ENCODE measurements at places on chromosomes 2 and 18. TPM values are rescaled to one million over a fixed set of nuclear protein-coding genes. Genes with fewer than 3 reads are reported as not detected.

DNA sequence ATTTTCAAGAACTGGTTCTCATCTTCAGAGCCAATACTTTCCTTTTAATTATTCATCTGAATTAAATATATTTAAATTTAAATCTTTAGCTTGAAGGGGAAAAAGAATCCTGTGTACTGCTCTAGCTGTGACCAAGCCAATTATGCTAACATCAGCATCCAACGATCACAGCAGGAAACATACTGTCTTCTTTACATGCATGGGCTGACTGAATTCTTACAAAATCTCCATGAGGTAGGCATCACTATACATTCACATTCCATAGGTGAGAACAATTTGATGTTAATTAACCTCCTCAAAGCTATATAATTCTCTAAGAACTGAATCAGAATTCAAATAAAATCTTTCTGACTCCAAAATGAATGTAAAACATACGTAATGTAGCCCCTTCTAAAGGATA lies 118.8 kb upstream of the MAP2 start:
- no peak for DNase-seq
- H3K27me3 ChIP-seq, result no peaks in the 10 kb centered on the region
- H3K27ac ChIP-seq, result no peak overlapping the region
- no peak overlapping the region for H3K4me3 ChIP-seq

DNA sequence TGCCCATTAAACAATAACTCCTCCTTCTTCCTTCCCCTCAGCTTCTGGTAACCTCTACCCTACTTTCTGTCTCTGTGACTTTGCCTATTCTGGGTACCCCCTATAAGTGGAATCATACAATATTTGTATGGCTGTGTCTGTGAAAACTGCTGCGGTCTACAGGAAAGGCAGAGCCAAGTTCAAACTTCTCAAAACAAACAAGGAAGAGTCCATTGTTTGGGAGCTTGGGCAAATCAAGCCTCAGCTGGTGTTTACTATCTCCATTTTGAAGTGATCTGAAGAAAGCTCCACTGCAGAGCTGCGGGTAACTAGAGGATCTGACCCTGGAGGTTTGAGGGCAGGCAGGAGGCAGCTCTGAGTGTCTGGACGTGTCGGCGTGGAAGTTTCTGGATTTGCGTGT lies 48.6 kb upstream of the DAPL1 start:
- no peak overlapping the region for H3K4me3 ChIP-seq
- H3K27me3 ChIP-seq, result peaks cover 23% of the 10 kb centered on the region
- no peaks in the 10 kb centered on the region for H3K36me3 ChIP-seq

DNA sequence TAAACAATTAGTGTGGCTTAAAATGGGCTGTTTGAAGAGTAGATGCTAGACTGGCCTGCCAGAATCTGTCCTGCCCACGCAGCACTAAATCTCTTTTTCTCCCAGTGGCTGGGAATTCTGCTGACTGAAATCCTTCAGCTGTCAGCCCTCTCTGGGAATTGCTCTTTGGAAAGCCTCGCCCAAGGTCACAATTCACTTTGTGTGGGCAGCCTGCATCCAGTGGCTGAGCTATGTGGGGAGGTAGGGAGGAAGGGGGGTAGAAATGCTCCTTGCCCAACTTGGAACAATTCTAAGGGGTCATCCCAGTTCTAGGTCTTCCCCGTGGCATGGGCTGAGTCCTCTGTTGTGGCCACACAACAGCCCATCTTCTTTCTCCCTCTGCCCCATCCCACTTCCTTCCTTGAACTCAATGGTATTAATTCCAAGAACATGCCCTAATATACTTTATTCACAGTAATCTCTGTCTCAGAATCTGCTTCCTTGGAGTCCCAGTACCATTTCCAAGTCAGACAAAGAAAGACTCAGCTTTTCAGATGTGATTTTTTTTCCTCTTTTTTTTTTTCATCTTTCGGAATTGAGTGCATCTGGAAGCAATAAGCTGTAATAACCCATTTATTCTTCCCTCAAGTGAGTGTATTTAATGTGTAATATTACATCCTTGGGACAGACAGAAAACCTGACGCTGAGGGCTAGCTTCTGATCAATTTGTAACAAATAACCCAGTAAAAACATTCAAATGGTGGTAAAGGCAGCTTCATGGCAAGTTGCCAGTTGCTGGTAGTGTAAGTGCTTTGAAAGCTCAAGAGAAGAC lies 189.4 kb downstream of the GPD2 start:
- no peaks in the 10 kb centered on the region for H3K36me3 ChIP-seq
- H3K4me1 ChIP-seq, result no peaks in the 10 kb centered on the region
- no peak for DNase-seq
- H3K4me3 ChIP-seq, result no peak overlapping the region

- DNase-seq, result no peak
- H3K4me1 ChIP-seq, result peaks cover 21% of the 10 kb centered on the region
- no peak overlapping the region for H3K27ac ChIP-seq
- H3K4me3 ChIP-seq, result no peak overlapping the region
Observed at GRCh38 chr2:16623564-16624435, 41.8 kb downstream of the CYRIA start.

GRCh38 chr2:170332676-170333402 lies 154.9 kb downstream of the MYO3B start:
- H3K27ac ChIP-seq, result no peak overlapping the region
- H3K27me3 ChIP-seq, result peaks cover 23% of the 10 kb centered on the region
- H3K4me3 ChIP-seq, result no peak overlapping the region
- no peaks in the 10 kb centered on the region for H3K36me3 ChIP-seq

- no peaks in the 10 kb centered on the region for H3K4me1 ChIP-seq
- no peak for DNase-seq
- H3K27me3 ChIP-seq, result no peaks in the 10 kb centered on the region
- no peak overlapping the region for H3K27ac ChIP-seq
- H3K36me3 ChIP-seq, result no peaks in the 10 kb centered on the region
Observed at GRCh38 chr2:5592916-5593315, 99.3 kb upstream of the SOX11 start.

DNA sequence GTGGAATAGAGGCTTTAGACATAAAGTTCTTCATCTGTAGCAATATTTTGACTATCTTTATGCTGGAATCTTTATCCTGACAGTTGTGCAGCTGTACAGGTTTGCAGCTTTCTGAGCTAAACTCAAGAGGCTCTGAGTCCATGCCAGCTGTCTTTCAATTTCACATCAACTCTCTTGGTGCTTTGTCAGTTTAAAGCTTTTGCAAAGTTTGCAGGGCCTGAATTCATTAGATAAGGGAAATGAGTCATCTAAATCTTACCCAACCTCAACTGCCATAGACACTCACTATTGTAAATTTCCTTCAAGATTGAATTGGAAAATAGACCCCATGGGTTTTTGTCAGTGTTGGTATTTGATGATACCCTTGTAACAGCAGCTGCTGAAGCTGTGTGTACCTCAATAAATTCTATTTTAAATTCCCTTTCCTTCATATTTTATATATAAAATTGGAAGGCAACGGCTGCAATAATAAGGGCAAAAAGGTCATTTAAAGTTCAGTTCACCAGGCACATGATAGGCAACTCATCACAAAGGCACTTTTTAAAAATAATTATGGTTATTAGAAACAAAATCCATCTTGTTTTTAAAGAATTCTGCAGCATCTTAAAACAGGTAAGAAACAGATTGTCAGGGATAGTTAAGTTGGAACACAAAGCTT lies 169.9 kb upstream of the SLC39A10 start:
- H3K4me3 ChIP-seq, result peak overlapping the region; percentile 13
- peaks cover 28% of the 10 kb centered on the region for H3K36me3 ChIP-seq
- H3K4me1 ChIP-seq, result peaks cover 37% of the 10 kb centered on the region
- no peaks in the 10 kb centered on the region for H3K27me3 ChIP-seq
- peak overlapping the region; percentile 78 for H3K27ac ChIP-seq

DNA sequence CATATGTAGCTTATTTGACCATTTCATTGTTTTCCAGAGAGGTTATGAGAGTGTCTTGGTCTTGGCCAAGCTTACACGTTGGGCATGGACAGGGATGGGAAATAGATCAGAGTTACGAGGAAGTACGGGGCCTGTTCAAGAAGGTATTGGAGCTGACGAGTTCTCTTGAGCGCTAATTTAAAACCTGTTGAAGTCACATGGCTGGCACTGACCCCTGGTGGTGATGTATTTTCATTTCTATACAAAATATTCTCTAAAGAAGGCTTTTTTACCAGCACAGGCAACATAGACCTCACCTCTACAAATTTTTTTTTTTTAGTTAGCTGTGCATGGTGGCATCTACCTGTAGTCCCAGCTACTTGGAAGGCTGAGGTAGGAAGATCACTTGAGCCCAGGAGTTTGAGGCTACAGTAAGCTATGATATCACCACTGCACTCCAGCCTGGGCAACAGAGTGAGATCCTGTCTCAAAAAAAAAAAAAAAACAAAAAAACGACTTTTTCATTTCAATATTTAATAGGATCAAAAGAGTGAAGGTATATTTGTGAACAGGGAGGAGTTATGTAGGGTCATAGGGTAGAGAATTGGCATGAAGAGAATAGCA lies 19.6 kb downstream of the UGP2 start:
- H3K36me3 ChIP-seq, result peaks cover 73% of the 10 kb centered on the region
- peak; percentile 72 for DNase-seq
- no peaks in the 10 kb centered on the region for H3K27me3 ChIP-seq

GRCh38 chr2:40556293-40556692 lies 104.4 kb upstream of the SLC8A1 start:
- no peaks in the 10 kb centered on the region for H3K4me1 ChIP-seq
- no peak overlapping the region for H3K27ac ChIP-seq
- peaks cover 4% of the 10 kb centered on the region for H3K27me3 ChIP-seq
- no peak for DNase-seq
- H3K36me3 ChIP-seq, result no peaks in the 10 kb centered on the region
- no peak overlapping the region for H3K4me3 ChIP-seq

DNA sequence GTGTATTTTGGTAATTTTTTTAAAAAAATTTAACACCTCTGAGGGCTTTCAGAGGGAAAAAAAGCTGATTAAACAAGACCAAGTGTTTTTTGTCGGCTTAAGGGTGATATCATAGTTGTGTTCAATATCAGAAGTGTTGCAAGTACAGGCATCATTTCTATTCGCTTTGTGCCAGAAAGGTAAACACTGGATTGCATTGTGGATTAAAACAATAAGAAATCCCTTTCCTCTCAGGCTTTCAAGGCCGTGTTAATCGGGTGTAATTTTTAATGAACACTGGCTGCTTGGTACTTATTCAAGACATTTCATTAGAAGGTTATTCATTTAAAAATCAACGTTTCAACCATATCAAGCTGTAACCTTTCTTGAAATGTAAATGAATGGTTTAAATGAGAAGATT lies 18.3 kb downstream of the FIGN start:
- no peak overlapping the region for H3K4me3 ChIP-seq
- no peak for DNase-seq
- no peaks in the 10 kb centered on the region for H3K4me1 ChIP-seq
- no peaks in the 10 kb centered on the region for H3K27me3 ChIP-seq
- no peak overlapping the region for H3K27ac ChIP-seq

- no peak overlapping the region for H3K27ac ChIP-seq
- DNase-seq, result no peak
- H3K4me3 ChIP-seq, result no peak overlapping the region
- H3K27me3 ChIP-seq, result peaks cover 3% of the 10 kb centered on the region
- H3K36me3 ChIP-seq, result no peaks in the 10 kb centered on the region
- no peaks in the 10 kb centered on the region for H3K4me1 ChIP-seq
Observed at GRCh38 chr2:120601566-120601965, 134.1 kb upstream of the GLI2 start.

GRCh38 chr2:30732376-30732775 lies 74.9 kb downstream of the CAPN13 start:
- no peaks in the 10 kb centered on the region for H3K36me3 ChIP-seq
- H3K27ac ChIP-seq, result no peak overlapping the region
- no peak overlapping the region for H3K4me3 ChIP-seq
- no peaks in the 10 kb centered on the region for H3K4me1 ChIP-seq

DNA sequence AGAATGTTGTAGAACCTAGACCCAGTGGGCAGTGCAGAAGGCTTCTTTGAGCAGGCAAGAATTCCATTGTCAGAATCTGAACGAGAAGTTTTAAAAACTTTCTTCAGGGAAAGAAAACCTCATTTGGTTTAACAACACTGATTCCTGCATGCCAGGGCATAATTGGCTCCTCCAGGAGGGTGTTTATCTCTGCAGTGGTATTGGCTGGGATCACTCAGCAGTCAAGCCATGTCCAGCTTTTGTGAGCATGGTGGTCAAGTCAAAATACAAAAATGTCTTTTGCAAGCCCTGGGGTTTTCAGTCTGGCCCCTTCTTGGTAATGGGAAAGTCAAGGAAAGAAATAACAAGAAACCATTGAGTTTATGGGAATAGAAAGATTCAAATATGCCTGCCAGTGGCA lies 28.3 kb downstream of the FHOD3 start:
- no peaks in the 10 kb centered on the region for H3K36me3 ChIP-seq
- DNase-seq, result no peak
- peaks cover 4% of the 10 kb centered on the region for H3K27me3 ChIP-seq
- no peak overlapping the region for H3K4me3 ChIP-seq

GRCh38 chr2:68284896-68285295 lies 32.6 kb upstream of the PPP3R1 start:
- no peak overlapping the region for H3K4me3 ChIP-seq
- no peak overlapping the region for H3K27ac ChIP-seq
- H3K27me3 ChIP-seq, result peaks cover 51% of the 10 kb centered on the region
- no peaks in the 10 kb centered on the region for H3K36me3 ChIP-seq
- no peak for DNase-seq

SLC5A6 gene
- total RNA-seq, result 41.5 TPM

TRMT61B gene
- total RNA-seq, result 15.1 TPM

All from activated CD8-positive, alpha-beta T cell treated with anti-CD3 and anti-CD28 coated beads, Interleukin-2, amount 10 ng/mL, durations not matched to agents 7 days and 5 days (primary cell).